D721Med (cell line): ENCODE measurements at places on chromosomes 4 and X.
A peak's percentile ranks its signal among the peaks of the same experiment; 100 is the strongest.

GRCh38 chrX:45807572-45808425, 607.1 kb upstream of the DIPK2B start:
- no peak for DNase-seq

- DNase-seq = no peak
Observed at GRCh38 chr4:41363384-41363981, 106.8 kb downstream of the UCHL1 start.

- DNase-seq = no peak
Observed at GRCh38 chrX:51955200-51955599, 61.8 kb downstream of the MAGED1 start.

DNA sequence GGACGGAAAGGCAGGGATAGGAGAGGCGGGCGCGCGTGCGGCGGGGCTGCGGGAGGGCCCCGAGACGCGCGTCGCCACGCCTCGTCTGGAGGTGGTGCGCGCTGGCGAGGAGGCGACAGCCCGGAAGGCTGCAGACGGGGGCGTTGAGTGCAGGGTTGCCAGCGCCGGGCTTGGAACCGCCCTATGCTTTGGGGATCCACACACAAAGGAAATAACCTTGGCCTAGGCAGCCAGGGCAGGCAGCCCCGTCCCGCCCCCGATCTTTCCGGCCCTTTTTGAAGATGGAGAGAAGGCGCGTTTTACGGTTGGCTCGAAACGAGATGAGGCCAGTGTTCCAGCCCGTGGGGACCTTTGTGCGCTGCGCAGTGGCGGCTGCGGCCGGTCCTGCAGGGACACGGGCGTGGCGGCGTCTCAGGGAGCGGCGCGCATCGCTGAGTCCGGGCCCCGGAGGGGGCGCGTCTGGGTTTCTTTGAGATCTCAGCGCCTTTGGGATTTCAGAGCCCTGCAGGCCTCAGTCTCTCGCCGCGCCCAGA, 50.8 kb upstream of the TRIM2 start:
- DNase-seq = no peak

GRCh38 chr4:69782651-69783310, 22.4 kb upstream of the SULT1B1 start:
- no peak for DNase-seq

GRCh38 chr4:55938481-55938880, 10.3 kb upstream of the CEP135 start:
- no peak for DNase-seq

DNA sequence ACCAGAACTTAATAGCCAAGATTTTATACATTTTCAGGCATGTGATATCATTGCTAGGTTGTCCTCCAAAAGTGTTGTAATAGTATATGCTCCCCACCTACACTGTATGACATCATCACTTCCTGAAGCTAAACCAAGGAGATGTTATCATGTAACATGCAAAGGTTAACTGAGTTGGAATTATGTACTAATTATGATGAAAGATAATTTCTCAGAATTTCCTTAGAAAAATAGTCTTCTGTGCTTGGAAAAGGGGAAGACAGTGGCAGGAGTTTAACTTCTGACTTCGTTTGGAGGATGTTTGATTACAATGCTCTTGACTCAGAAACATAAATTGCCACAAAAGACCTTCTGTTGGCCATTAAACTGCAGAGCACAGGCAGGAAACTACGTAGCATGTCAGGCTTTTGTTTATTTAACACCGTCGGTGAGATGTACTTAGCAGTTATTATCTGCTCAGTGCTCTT, 83.6 kb upstream of the GUCY1A1 start:
- DNase-seq = no peak

GRCh38 chr4:151857368-151857767, 96.6 kb upstream of the GATB start:
- no peak for DNase-seq

- DNase-seq = no peak
Observed at GRCh38 chr4:81505004-81505598, 33.4 kb upstream of the RASGEF1B start.

DNA sequence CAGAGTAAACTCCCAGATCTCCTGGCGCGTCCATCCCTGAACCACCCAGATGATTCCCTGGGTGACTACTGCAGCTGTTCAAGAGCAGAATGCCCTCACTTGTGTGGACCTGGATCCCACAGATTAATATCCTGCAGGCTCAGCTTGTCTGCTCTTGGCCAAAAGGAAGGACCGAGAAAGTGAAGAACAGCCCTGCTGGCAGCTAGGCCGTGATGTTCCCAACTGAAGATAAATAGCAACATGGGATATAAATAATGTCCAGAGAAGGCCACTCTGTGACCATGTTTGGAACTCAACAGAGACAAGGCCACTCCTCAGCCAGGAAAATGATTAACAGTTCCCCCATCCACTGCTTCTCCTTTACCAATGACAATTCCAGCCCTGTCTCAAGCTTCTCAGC, 21.5 kb downstream of the SUPT20HL2 start:
- no peak for DNase-seq

- no peak for DNase-seq
Observed at GRCh38 chr4:41873380-41874295, 61.6 kb upstream of the TMEM33 start.

GRCh38 chr4:41285202-41285863, 28.6 kb downstream of the UCHL1 start:
- peak; percentile 27 for DNase-seq
